ENCODE measurements at places on chromosomes 12 and 14.

DNA sequence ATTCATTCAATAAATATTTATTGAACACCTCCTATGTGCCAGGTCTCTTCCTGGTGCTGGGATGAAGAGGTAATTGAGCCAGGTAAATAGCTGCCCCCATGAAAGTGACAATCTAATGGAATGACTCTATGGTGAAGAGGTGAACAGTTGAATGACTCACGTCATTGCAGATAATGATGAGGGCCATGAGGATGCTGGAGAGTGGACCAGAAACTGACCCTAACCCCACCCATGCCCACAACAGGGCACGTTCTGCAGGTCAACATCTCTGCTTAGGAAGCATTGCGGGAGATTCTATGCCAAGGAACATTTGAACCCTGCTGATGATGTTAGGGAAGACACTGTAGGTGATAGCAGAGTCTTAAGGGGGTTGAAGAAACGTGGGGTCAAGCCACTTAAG lies 788.9 kb upstream of the TBX3 start:
- no peak for DNase-seq

- DNase-seq, result no peak
These were observed 58.4 kb downstream of the CCDC85C start for GRCh38 chr14:99545586-99545985.

DNA sequence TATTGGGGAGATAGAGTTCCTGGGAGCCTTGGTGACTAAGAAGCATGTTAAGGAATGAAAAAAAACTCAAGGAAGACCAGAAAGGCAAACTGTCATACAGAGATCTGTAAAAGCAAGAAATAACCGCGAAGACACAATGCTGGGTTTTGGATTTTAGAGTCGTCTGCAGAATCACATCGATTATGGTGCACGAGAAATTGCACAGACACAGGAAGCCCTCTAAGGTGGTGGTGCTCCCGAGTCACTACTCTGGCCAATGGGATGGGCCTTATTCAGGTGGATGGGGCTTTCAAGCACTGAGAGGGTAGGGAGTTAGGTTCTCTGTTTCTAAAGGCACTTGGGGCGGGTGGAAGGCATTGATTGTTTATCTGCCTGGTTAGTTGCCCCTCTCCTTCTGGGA lies 10.3 kb upstream of the FLVCR2 start:
- no peak for DNase-seq

DNA sequence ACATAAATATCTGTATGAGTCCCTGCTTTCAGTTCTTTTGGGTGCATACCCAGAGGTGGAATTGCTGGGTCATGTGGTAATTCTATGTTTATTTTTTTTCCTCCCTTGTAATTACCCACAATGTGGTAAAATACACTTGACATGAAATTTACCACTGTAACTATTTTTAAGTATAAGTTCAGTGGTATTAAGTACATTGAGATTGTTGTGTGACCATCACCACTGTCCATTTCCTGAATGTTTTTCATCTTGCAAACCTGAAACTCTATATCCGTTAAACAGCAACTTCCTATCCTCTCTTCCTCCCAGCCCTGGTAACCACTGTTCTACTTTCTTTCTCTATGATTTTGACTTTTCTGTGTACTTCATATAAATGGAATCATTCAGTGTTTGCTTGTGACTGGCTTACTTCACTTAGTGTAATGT lies 51.4 kb downstream of the BORCS5 start:
- no peak for DNase-seq

DNA sequence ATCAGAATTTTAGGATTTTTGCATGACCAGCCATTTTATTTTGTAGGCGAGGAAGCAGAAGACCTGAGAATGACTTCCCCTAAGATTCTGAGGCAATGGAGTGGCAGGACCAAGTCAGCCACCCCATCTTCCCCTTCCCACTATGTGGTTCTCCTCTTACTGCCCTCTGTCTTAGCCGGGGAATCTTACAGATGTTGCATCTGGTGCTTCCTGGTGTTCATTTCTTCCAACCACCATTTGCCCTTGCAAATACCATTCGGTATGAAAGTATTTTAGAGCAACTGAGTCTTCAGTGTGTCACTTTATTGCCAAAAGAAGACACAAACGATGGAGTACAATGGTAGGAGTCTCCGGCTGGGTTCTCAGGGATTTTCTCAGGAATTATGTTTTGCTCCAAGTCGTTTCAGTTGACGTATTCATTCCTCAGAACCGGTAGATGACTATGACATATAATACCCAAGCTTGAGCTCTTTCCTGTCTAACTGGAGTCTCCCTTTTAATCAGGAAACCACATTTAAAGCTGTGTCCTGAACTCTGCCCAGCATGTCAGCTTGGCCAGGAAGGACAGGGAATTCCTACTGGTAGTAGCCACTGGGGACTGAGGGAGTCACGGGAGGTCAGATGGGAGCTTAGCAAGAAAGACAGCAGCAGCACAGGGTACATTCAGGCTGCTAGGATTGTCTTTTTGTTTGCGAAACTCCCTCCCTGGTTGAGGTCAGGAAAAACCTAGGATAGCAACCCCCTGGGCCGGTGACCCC lies 87.0 kb downstream of the SAMD4A start:
- no peak for DNase-seq
